Stimulated activated CD4-positive, alpha-beta T cell treated with anti-CD3 and anti-CD28 coated beads, Interleukin-1b, Interleukin-23, amount 100 ng/mL, for 1 hour (primary cell): ENCODE measurements at places on chromosomes 7 and 10.

- no peak for DNase-seq
Observed at GRCh38 chr7:133297093-133297492, 44.2 kb downstream of the EXOC4 start.

DNA sequence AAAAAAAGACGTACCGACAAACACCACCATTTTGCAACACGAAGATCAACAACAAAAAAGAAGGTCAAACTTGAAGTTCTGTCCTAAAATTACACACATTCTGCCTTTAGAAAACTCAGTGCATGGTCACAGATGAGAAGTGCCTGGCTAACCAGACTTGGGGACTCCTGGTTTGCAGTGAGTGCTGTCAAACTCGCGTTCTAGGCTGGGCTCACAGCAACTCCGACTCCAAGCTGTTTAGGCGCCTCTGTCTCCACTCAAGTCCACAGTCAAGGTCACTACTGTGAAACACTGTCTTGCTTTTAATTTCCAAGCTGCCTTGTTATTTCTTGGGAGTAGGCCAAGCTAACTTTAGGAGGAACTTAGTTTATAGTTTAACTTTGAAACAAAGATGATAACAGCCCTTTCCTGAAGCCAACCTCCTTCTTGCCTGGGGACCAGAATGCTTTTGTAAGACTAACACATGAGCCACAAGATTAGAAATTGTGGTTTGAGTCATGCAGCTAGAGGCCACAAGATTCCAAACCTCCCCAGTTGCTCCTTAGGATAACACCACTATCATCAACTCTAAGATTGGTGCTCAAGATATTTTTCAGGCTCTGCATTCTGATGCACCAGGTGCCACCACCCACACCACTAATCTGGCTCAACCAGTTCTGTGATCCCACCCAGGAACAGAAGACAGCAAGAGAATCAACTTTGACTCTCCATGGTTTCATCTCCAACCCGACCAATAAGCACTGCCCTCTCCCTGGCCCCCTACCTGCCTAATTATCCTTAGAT is 1.1 kb upstream of the DNAAF5 start:
- DNase-seq = no peak

DNA sequence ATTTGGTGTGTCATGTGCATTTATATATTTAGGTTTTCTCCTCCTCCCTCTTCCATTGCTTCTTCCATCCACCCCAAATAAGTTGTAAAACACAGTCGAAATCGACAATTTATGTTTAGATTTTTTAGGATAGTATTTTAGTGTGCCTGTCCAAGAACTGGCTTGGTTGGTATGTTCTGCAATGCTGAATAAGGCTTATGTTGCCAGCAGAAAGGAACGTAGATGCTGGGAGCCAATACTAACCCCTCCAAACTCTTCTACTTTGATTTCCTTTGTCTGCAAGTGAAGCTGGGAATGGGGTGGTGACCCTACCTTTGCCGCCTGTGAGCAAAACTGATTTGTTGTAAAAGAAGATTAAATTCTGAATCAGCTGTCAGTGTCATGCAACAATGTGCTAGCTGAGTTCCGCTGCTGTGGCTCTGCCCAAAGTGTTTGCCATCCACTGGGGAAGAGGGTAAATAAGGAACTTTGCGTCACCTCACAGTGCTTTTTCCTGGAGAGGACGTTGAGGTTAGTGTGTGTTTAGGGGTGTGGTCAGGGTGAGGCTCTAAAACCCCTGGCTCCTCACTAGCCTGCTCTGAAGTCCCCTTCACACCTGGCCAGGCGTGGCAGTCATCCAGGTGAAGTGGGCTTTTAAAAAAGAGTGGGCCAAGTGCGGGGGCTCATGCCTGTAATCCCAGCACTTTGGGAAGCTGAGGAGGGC is 44.4 kb downstream of the TACC2 start:
- no peak for DNase-seq

DNA sequence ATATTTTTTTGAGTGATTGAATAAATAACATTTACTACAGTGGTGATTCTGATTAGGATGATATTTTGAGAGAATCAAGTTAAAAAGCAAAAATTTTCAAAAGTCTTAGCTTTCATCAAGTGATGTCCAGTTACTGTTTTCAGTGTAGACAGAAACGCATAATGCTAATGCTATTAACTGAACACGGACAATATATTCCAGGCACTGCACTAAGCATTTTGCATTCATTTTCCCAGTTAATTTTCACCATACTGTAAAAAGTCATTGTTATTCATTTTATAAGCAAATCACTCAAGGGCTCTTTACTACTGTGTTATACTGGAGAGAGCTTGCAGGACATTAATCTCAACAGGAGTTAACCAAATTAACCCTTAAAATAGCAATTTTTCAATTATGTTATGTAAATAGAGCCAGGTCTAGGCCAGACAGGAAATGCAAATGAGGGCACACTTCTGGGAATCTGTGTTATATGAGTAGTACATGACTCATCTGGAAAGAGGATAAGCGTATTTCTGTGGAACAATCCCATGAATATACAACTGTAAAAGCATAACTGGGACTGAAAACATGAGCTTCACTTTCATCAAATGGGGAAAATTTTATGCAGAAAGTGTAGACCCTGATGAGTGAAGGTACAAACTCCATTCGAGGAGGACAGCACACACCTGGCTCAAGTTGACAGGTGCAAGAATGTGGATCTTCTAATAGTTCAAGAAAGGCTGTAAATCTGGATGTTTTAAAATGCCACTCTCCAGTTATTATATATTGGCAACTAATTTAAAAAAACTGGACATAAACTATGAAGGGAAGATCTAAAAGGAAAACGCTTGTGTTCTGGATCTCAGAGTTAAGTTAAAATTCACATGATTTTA is 75.4 kb downstream of the ANK3 start:
- no peak for DNase-seq

GRCh38 chr7:100566018-100566531 is 7.6 kb downstream of the SAP25 start:
- no peak for DNase-seq

DNA sequence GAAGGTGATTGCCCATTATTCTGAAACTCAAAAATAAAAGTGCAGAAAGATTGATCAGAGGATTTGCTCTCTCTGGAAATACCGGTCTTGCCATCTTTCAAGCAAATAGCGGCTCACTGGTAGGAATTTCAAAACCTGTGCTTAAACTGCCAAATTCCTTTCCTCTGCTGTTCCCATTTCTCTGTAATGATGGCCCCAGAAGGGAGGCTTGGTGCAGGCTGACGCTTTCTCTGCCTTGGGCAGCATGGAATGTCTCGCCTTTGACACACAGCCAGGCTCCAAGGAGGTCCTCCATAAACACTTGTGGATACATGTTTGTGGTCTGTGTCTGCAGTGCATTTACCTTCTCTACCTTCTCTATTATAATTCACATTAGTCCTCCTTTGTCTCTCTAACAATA is 146.8 kb downstream of the HIBADH start:
- no peak for DNase-seq

DNA sequence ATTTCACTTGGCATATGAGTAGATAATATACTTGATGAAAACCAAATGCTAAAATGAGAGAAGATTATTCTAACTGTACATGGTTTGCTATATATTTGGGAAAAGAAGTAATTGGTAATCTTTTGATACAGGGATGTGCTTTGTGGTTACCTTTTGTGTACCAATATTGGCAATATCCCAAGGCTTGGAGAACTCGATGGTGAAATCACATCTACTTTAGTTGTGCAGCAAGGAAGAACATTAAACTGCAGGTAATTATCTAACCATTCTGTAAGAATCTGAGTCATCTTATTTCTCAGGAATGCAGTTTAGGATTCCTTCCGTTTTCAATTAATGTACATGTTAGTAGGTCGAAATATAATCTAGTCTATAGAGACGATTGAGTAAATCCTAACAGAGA is 64.1 kb downstream of the SRI start:
- DNase-seq = no peak

DNA sequence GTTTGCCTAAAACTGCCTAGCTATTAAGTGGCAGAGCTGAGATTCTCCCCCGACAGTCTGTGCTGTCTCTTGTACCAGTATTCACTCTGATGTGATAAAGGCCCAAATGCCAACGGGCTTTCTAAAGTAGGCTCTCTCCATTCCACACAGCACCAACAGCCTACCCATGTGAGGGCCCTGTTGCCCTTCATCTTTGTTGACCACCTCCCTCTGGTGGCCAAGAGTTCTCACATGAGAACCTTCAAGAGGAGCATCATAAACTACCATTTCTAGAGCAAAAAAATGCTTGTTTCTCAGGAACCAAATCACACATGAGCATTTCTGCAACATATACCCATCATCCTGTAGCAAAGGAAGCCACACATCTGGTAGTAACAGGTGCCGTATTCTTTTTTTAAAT is 185.8 kb downstream of the GRM8 start:
- DNase-seq = no peak

DNA sequence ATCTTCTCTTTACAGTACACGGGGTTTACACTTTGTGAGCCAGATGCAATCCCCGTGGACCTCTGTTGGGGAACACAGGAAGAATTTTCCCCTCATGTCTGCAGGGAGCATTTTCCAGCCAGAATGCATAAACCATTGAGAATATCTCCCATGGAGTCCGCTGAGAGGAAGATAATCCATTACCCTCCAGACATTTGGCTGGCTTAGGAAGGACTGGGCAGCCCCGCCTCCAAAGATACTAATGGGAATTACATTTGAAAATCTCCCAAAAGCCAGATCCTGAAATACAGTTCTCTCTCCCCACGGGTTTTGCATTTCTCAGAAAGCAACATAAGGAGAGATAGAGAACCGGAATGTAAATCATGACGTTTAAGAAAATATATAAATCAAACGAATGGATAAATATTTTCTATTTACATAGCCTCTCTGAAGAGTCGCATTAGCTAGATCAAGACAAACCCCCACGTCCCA is 53.5 kb downstream of the TRIL start:
- no peak for DNase-seq

GRCh38 chr7:91512958-91513357 is 248.7 kb downstream of the FZD1 start:
- no peak for DNase-seq
